ENCODE measurements at places on chromosomes 12 and 14.

DNA sequence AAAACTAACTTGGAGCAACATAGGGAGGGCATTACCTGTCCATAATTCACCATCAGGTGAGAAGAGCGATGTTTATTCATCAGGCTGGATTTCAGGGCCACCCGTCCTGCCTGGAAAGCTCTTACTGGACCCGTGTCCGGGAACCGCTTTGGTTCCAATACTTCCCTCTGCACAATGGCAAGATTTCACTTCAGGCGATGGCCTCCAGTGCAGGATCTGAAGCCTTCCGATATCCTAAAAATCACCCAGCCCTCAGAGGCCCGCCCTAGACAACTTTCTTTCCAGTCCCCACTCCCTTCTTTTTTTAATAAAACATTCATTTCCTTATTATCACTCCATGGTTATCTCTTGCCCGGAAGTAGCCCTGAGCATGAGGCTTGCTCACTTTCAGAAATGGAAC lies 92.5 kb downstream of the BCL11B start:
- DNase-seq = no peak

GRCh38 chr14:94102768-94103482 lies 7.6 kb upstream of the IFI27 start:
- no peak for DNase-seq

DNA sequence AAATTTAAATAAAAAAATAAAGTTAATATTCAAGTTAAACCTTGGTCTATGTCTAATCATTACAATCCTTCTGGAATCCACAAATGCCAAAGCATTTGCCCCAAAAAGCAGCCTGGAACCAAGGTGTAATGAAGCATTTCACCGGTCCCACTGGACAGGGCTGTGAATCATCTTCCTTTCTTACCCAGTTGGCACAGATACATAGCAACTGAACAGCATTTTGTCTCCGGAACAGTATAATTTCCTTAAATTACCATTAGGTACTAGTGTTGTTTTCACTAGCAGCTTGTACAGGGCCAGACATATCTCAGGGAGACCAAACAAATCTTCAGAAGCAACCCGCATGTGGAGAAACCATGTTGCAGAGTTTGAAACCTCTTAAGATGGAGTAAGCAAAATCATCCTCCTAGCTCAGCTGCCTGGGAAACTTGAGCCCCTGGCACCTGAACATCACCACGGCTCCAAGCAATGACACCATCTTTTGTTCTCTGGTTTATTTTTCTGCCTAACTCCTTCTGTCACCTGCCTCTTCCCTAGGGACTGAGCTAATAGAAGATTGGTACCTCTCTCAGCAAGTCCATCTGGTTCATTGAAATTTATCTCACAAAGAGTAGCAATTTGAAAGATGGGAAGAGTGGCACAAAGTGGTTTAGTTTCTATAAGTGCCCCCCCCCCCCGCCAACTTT lies 17.9 kb upstream of the MDM1 start:
- peak; percentile 14 for DNase-seq

- DNase-seq = no peak
Measured at GRCh38 chr14:64718762-64719161, 14.5 kb downstream of the PLEKHG3 start.
